HepG2 (cell line): ENCODE measurements at places on chromosomes 2 and 18.

DNA sequence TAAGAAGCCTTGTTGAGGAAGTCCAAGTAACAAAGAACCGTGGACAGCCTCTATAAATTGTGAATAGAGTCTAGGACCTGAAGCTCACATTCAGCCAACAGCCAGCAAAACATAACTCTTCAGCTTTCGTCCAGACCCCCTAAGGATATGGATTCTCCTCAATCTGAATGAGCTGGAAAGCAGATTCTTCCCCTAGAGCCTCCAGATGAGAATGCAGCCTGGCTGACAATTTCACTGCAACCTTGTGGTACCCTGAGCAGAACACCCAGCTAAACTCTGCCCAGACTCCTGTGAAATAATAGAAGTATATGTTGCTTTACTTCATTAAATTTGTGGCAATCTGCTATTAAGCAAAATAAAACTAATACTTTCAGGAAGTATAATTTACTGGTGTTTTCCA lies 483.5 kb upstream of the SLC8A1 start:
- H3K27ac ChIP-seq, result no peak overlapping the region
- H3K4me3 ChIP-seq, result no peak overlapping the region

GRCh38 chr2:179104736-179105135 lies 54.8 kb upstream of the CCDC141 start:
- peaks cover 8% of the 10 kb centered on the region; the same call in 2 of the 3 replicates for H3K36me3 ChIP-seq
- no peak overlapping the region for H3K4me3 ChIP-seq
- H3K27ac ChIP-seq, result no peak overlapping the region

DNA sequence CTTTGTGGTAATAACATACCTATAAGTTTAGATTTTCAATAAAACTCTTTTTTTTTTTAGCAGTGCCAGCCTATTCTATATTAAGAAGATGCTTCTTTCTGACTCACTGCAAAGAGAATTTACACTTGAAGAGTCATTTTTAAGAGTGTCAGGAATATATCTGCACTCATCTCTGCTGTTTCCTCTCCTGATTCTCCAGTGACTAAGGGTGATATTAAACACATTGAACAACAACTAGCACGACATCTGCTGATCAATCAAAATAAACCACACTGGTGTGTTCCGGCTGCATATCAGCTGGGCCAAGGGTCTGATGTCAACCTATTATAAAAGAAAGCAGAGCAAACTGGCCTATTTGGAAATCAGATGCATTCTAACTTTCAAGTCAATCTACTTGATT lies 15.0 kb downstream of the RAB27B start:
- no peak for DNase-seq
- H3K4me1 ChIP-seq, result no peaks in the 10 kb centered on the region
- no peaks in the 10 kb centered on the region for H3K27me3 ChIP-seq
- H3K27ac ChIP-seq, result no peak overlapping the region
- no peaks in the 10 kb centered on the region for H3K36me3 ChIP-seq

DNA sequence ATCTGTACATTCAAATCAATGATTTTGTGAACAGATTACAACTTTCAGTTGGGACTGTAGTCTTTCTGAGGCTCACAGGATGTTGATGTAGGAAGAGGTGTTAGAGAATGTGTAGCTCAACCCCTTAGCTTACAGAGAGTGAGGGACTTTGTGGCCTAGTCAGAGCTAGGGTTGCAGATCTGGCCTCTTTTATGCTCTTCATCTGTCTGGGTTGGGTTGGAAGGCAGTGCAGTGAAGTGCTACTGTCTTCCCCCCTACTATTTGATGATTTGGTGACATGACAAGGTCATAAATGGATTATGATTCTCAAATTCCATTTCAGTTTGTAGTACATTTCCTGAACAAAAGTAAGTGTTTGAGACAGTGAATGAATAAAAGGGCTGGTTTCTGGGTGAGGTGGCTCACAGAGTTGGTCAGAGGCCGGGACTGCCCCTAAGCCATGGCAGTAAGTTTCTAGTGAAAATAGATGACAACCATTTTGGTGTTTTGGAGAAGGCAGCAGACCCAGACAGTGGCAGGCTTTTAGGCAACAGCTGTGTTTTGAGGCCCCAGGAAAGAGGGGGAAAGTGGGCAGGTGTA lies 21.6 kb downstream of the MAP4K4 start:
- no peak overlapping the region for H3K4me3 ChIP-seq
- H3K27me3 ChIP-seq, result no peaks in the 10 kb centered on the region
- H3K27ac ChIP-seq, result no peak overlapping the region

GRCh38 chr18:74146756-74147155 lies 878 bp downstream of the FBXO15 start:
- H3K4me1 ChIP-seq, result peaks cover 31% of the 10 kb centered on the region
- H3K27me3 ChIP-seq, result no peaks in the 10 kb centered on the region; the same call in 1 of the 2 replicates
- DNase-seq, result no peak
- H3K4me3 ChIP-seq, result peak overlapping the region; percentile 63; the same call in 1 of the 2 replicates

DNA sequence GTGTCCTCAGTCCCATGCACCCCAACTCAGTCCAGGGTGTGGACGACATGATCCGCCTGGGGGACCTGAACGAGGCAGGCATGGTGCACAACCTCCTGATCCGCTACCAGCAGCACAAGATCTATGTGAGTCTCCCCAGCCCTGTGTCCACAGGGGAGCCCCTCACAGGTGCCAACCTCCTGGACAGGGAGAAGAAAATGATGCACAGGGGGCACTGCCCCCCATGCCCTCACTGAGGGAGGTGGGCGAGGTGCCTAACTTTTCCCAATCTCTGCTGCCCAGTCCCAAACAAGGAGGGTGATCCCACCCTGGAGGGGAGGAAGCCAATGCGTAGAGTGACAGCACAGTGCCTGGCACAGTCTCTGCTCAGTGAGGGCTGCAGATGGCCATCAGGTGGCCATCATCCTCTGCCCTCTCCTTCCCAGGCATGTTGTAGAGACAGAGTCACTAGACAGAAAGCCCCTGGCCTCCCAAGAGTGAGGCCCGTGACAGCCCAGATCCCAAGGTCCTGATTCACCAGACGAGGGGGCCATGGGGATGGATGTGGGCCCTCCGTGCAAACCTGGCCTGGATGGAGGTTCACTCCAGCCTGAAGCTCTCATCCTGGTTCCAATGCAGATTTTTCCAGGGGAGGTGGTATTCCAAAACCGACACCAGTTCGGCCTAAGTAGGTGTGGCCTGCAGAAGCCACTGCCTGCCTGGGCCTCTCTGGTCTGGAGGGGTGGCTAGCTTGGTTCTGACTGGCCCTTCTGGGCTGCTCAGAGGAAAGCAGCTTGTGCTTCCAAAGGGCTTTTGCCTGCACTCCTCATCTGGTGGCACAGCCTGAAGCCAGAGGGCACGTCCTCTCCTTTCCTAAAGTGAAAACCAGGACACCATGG lies 30.0 kb downstream of the MYO7B start:
- no peak for DNase-seq
- H3K36me3 ChIP-seq, result no peaks in the 10 kb centered on the region
- H3K27me3 ChIP-seq, result peaks cover 7% of the 10 kb centered on the region

- no peaks in the 10 kb centered on the region for H3K27me3 ChIP-seq
- no peak for DNase-seq
- no peak overlapping the region for H3K4me3 ChIP-seq
- H3K27ac ChIP-seq, result no peak overlapping the region
- peaks cover 7% of the 10 kb centered on the region for H3K36me3 ChIP-seq
- H3K4me1 ChIP-seq, result peaks cover 6% of the 10 kb centered on the region
These were observed 25.7 kb downstream of the FANCL start for GRCh38 chr2:58215429-58215828.

DNA sequence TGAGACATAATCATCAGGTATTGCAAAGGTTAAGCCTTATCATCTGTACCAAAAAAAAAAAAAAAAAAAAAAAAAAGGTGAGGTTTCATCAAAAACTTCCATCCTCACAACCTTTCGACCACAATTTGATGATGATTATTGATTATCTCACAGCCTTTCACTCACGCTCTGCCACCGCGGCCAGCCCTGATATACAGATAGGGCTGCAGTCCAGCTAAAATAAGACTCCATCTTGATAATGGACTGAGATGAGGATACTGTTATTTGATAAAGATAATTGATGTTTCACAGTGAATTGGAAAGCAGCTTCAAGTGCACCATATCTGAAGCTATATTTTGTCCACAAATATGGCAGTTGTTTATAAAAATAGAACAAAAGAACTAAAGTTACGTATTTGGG lies 159.7 kb upstream of the BOD1L2 start:
- no peak overlapping the region for H3K27ac ChIP-seq
- peaks cover 17% of the 10 kb centered on the region for H3K4me1 ChIP-seq
- H3K4me3 ChIP-seq, result no peak overlapping the region
- no peaks in the 10 kb centered on the region for H3K36me3 ChIP-seq

DNA sequence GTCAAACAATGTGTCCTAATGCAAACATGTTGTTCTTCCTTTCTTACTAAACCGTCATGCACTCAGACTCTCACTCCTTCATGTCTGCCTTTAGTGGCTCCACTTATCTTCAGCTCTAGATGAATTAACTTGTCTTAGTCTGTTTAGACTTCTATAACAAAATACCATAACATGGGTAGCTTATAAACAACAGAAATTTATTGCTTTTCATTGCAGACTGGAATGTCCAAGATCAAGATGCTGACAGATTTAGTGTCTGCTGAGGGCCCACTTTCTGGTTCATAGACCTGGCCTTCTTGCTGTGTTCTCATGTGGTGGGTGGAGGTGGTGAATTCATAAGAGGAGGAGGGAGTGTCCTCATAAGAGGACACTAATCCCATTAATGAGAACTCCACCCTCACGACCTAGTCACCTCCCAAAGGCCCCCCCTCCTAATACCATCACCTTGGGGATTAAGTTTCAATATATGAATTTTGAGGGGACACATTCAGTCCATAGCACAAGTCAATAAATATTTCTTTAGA lies 32.3 kb downstream of the RALBP1 start:
- H3K36me3 ChIP-seq, result no peaks in the 10 kb centered on the region
- H3K27me3 ChIP-seq, result no peaks in the 10 kb centered on the region
- no peak overlapping the region for H3K4me3 ChIP-seq
- no peak for DNase-seq
- no peak overlapping the region for H3K27ac ChIP-seq
- H3K4me1 ChIP-seq, result peaks cover 11% of the 10 kb centered on the region

DNA sequence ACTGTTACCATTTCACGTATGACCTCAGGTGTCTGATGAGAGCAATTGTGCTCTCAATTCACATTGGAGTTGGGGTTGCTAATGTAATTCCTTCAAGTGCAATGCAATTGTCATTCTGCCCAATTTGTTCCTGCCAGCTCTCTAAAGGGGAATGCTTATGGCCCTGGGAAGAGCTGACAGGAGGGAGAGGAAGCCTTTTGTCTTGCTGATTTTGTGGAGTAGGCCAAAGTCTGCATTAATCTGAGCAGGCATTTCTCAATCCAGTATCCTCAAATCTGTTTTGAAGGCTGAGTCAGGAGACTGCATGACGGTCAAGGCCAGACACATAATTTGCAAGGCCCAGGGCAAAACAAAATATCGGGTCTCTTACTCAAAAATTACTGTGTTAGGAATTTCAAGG lies 326.4 kb upstream of the SPHKAP start:
- no peak overlapping the region for H3K4me3 ChIP-seq
- no peaks in the 10 kb centered on the region for H3K36me3 ChIP-seq
- H3K4me1 ChIP-seq, result no peaks in the 10 kb centered on the region
- no peaks in the 10 kb centered on the region for H3K27me3 ChIP-seq
- H3K27ac ChIP-seq, result no peak overlapping the region

GRCh38 chr2:174058456-174058855 lies 93.3 kb upstream of the SP3 start:
- H3K4me3 ChIP-seq, result no peak overlapping the region
- no peaks in the 10 kb centered on the region for H3K27me3 ChIP-seq
- DNase-seq, result no peak
- peaks cover 23% of the 10 kb centered on the region for H3K4me1 ChIP-seq
- no peak overlapping the region for H3K27ac ChIP-seq

DNA sequence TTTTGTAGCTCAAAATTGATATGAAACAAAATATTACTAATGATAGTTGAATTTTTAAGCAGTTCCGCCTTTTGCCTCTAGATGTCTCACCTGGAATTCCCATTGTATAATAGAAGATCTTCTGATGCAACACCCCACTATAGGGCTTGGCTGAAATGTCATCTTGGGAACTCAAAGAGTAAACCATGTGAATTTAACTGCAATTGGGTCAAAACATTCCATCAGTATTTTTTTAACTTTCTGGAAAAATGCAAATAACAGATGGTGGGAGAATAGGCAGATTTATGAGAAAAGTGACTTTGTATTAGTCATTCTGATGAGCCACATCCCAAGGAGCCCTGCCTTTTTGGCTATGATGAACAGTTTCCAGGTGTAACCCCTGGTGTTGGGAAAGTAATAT lies 489.9 kb downstream of the NYAP2 start:
- H3K4me3 ChIP-seq, result no peak overlapping the region
- H3K4me1 ChIP-seq, result peaks cover 4% of the 10 kb centered on the region
- peak; percentile 57 for DNase-seq
- H3K27ac ChIP-seq, result no peak overlapping the region
- H3K36me3 ChIP-seq, result no peaks in the 10 kb centered on the region

- H3K36me3 ChIP-seq, result peaks cover 7% of the 10 kb centered on the region; the same call in 2 of the 3 replicates
- H3K4me1 ChIP-seq, result peaks cover 57% of the 10 kb centered on the region
- H3K4me3 ChIP-seq, result no peak overlapping the region
- H3K27ac ChIP-seq, result no peak overlapping the region
- no peaks in the 10 kb centered on the region for H3K27me3 ChIP-seq
These were observed 32.6 kb downstream of the MTA3 start for GRCh38 chr2:42601076-42601475.

DNA sequence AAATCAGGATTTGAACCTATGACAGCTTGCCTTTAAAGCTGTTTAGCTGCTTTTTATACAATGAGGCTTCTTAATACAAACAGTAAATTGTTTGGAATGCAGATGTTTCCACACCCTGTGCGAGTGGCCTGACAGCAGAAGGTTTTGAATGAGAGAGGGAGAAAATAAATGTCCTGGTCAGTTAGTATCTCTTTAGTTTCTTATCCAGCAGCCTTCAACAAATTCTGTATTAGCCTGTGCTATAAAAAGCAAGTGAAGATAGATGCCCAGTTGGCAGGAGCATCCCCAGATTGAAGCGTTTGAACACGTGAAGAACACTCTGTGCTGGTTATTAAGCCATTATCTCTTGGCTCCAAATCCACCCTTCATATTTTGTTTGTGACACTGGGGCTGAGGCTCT lies 70.6 kb downstream of the CERS6 start:
- no peak for DNase-seq
- no peaks in the 10 kb centered on the region for H3K27me3 ChIP-seq
- no peaks in the 10 kb centered on the region for H3K36me3 ChIP-seq
- no peak overlapping the region for H3K4me3 ChIP-seq
- peaks cover 9% of the 10 kb centered on the region; the same call in 1 of the 2 replicates for H3K4me1 ChIP-seq
- H3K27ac ChIP-seq, result no peak overlapping the region

DNA sequence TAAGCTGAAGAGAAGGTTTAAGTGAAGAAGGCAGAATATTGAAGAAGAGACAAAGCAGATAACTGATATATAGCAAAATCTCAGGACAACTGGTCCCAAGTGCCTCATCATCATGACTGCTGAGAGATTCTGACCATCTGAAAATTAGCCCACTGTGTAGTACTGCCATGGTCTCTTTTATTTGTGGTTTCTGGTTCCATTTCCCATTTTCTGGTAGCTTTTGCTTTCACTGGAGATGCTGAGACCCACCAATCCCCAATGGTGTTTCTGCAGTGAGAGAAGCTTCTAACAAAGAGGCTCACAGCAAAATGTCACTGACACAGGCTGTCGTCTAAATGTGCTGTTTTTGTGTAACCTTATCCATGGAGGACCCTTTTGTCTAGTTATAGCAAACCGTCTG lies 79.5 kb downstream of the TMEM163 start:
- H3K27ac ChIP-seq, result no peak overlapping the region
- H3K36me3 ChIP-seq, result no peaks in the 10 kb centered on the region
- no peak overlapping the region for H3K4me3 ChIP-seq
- no peak for DNase-seq
- H3K4me1 ChIP-seq, result no peaks in the 10 kb centered on the region

- no peaks in the 10 kb centered on the region for H3K27me3 ChIP-seq
- H3K36me3 ChIP-seq, result no peaks in the 10 kb centered on the region
- H3K27ac ChIP-seq, result no peak overlapping the region
These were observed 893.5 kb upstream of the KLHL29 start for GRCh38 chr2:22491442-22491841.

GRCh38 chr18:10404168-10404567 lies 50.3 kb upstream of the APCDD1 start:
- no peak for DNase-seq
- H3K4me3 ChIP-seq, result no peak overlapping the region
- H3K36me3 ChIP-seq, result no peaks in the 10 kb centered on the region
- peaks cover 10% of the 10 kb centered on the region; the same call in 1 of the 3 replicates for H3K27me3 ChIP-seq
